ENCODE measurements at places on chromosomes 5 and 9.
A peak's percentile ranks its signal among the peaks of the same experiment; 100 is the strongest.

DNA sequence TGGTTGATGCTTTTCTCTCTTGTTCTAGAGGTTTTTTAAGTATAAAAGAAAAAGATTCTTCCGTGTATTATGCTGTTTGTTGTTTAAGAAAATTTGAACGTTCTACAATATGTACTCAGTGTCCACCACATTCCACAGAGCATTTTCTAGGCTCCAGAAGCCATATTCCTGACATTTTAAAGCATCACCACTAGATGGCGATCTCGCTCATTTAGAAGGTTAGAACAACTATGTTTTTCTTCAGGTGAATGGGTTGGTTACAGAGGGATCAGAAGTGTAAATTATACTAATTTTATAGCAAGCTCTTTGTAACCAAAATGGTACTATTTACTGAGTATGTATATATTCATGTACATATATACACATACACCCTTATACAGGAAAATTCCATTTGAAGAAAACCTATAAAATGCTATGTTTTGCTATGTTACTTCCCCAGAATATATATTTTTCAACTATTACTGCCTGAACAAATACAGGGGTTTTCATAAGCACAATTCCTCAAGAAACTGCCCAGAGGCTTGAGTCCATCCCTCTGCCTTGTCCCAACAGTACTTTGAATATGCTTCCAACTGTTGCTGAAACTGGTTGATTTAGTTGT, 284.3 kb downstream of the CCDC171 start:
- DNase-seq, result peak; percentile 1

DNA sequence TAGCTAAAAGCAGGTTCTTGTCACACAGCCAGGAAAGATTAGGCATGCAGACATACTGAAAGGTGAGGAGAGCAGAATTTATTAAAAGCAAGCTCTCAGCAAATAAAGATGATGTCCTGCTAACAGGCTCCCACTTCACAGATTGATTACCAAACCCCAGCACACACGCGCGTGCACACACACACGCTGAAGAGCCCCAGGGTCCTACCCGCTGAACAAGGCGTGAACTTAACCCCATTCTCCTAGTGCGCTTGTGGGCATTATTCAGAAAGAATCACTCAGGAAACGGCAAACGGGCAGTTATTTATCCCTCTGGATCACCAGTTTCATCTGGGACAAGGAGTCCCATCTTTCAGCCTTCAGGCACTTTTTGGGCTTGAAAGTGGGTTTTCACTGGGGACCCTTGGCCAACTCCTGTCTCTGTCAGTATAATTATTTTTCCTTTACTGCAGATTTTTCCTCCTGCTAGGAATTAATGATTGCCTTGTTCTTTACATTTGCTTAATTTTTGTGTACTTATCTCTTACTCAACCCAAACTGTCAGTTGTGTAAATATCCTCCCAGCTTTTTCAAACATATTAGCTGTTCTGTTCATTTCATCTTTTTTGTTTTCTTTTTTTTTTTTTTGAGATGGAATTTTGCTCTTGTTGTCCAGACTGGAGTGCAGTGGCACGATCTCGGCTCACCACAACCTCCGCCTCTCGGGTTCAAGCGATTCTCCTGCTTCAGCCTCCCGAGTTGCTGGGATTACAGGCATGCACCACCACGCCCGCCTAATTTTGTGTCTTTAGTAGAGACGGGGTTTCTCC, 92.6 kb downstream of the RIC1 start:
- no peak for DNase-seq

GRCh38 chr9:135240871-135241311, 153.4 kb downstream of the OLFM1 start:
- no peak for DNase-seq

DNA sequence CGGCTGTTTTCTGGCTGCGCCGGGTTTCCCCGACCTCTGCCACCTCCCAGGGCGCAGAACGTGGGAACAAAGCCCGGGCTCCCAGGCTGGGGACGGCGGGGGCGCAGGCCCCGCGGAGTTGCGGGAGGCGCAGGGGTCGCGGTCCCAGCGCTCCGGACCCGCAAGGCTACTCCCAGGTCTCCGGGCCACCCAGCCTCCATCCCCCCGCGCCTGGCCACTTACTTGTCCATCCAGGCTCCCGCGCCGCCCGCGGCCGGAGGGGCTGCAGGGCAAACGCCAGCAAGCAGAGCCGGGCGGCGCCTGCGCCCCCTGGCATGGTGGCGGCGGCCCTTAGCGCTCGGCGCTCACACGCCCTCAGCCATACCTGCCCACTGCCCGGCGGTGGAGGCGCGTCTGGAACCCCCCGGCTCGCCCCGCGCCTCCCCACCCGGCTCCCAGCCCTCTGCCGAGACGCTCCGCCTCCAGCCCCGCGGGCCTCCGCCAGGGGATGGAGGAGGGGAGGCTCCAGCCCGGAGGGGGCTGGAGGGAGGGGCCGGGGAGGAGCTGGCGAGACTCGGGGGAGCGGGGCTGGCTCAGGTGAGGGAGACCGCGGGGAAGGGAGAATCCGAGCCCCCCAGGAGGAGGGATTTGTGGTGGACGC, at the start of gene ADAM19:
Gene ADAM19, minus strand, starts transcription at position 395 of the 640 bp plus-strand sequence. Its CDS starts 79 bp downstream, at position 316.
- DNase-seq, result no peak

GRCh38 chr5:155471027-155471426, 457.5 kb downstream of the KIF4B start:
- DNase-seq, result no peak

- DNase-seq, result no peak
Observed at GRCh38 chr5:141560151-141560550, 58.6 kb downstream of the DIAPH1 start.

GRCh38 chr5:154528005-154528594, 50.1 kb upstream of the HAND1 start:
- no peak for DNase-seq

GRCh38 chr5:180353048-180353979, at the start of gene GFPT2:
Gene GFPT2 (minus strand): TSS chr5:180353336. CDS start chr5:180353217, 119 bp downstream.
- DNase-seq, result peak; percentile 81

- no peak for DNase-seq
Observed at GRCh38 chr5:10579536-10580521, 16.0 kb downstream of the ANKRD33B start.

DNA sequence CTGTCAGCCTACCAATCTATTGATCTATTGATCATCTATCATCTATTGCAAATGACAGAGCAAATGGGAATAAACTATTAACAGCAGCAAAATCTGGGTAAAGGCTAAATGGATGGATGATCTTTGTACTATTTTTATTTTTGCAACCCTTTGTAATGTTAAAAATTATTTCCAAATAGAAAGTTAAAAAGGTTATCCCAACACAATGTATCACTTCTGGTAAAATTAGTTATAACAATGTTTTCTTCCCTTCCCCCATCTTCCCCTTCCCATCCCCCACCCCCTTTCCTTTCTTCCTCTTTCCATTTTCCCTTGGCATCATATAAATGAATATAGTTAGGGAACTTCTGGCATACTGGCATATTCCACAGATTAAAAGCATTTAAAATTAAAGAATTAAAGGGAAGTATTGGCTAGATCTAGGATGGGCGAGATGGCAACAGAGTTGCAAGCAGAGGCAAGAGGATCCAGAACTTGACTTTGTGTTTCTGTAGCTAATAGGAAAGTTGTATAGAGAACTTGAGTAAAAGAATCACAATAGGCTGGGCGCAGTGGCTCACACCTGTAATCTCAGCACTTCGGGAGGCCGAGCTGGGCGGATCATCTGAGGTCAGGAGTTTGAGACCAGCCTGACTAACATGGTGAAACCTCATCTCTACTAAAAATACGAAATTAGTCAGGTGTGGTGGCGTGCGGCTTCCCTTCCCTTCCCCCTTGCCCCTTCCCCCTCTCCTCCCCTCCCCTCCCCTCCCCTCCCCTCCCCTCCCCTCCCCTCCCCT, 66.6 kb upstream of the TAF11L2 start:
- DNase-seq, result no peak

DNA sequence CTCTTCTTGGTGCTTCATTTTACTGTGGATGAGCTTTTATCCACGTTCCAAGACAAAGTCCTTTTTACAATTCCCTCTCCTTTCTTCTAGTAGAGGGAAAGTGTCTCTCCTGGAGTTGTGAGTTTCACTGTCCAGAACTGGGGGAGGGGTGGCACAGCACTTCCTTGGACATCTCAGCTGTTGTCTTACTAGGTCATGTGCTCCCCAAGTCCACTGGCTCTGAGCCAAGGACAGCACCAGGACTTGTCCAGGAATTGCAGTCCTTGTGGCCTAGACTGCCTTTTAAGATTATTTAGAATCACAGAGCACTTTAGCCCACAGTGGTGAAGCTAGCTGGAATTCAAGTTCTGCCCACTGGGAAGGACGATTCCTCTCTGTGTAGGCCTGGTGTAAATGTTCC, 700.2 kb upstream of the PTPRD start:
- no peak for DNase-seq

DNA sequence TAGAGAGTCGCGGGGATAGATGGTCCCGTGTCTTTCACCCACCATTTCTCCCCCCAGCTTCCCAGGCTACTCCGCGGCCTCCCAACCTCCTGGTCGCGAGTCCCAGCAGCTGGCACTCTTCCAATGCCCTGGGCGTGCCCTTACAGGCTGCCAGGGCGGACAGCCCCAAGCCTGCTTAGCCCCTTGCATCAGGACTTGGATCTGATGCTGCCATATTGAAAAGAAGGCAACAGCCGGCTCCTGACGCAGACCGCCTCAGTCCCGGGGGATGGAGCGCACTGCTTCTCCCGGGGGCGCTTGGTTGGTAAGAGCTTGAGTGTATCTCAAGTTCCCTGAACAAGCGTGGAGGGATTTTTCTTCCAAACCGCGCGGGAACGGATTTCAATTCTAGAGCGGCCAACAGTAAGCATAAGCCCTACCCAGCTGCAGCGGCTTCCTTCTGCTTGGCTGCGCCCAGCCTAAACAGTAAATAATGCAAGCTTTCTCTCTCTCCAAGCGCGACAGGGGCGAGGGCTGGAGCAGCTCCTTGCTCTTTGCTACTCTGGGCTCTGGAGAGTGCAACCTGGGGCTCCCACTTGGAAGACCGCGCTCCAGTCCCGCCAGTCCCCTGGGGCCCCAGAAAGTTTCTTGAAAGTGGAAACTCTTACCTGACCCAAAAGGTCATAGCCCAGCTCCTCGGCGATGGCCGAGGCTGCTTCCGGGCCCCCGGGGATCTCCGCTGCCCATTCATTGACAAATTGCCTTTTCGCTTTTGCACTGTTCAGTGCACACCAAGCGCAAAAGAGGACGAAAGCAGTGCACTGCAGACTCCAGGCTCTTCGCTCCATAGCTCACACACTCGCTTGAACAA, 607 bp downstream of the PCSK1 start:
- DNase-seq, result no peak

DNA sequence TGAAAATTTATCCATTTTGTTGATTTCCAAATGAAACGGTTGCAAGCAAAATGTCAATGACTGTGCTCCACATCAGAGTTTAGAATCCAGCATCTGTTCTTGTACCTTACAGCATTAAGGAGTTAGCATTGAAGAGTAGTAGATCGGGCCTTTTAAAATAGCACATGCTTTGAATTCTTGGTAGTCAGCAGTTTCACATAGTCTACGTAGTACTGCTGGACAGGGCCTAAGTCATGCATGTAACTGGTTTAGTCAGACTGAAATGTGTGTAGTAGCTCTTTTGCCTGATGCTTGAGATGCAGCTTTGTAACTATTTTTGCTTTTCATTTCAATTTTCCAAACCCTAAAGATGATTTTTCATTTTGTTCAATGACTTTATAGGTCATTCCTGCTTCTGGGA, 19.8 kb downstream of the LECT2 start:
- no peak for DNase-seq

DNA sequence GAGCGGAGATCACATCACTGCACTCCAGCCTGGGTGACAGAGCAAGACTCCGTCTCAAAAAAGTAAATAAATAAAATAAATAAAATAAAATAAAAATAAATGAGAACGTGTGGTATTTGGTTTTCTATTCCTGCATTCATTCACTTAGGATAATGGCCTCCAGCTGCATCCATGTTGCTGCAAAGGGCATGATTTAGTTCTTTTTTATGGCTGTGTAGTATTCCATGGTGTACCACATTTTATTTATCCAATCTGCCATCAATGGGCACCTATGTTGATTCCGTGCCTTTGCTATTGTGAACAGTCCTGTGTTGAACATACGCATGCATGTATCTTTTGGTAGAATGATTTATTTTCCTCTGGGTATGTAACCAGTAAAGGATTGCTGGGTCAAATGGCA, 8.8 kb upstream of the RASGEF1C start:
- no peak for DNase-seq
